ENCODE measurements at places on chromosomes 7 and 10.

- no peak for DNase-seq
These were observed 13.4 kb downstream of the WDR86 start for GRCh38 chr7:151396328-151396970.

DNA sequence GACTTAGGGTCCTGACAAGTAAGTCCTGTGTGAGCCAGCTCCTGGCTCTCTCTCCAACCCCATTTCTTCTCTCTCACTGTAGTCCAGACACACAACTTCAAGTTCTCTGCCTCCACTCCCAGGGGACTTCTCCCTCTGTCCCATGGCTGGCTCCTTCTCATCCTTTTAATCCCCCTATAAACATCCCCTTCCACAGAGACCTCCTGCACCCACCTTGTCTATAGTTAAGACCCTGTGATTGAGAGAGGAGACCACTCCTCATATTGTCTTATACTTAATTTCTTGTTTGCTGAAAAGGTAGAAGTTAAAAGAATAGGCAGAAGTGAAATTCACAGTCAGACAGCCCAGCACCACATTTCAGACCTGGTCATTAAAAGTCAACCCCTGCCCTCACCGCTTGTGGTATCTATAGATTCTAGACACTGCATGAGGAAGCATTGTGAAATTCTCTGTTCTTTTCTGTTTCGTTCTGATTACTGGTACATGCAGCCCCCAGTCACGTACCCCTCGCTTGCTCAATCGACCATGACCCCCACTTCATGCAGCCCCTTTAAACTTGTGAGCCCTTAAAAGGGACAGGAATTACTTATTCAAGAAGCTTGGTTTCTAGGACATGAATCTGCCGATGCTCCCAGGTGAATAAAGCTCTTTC lies 125.6 kb upstream of the FRMD4A start:
- DNase-seq: no peak

DNA sequence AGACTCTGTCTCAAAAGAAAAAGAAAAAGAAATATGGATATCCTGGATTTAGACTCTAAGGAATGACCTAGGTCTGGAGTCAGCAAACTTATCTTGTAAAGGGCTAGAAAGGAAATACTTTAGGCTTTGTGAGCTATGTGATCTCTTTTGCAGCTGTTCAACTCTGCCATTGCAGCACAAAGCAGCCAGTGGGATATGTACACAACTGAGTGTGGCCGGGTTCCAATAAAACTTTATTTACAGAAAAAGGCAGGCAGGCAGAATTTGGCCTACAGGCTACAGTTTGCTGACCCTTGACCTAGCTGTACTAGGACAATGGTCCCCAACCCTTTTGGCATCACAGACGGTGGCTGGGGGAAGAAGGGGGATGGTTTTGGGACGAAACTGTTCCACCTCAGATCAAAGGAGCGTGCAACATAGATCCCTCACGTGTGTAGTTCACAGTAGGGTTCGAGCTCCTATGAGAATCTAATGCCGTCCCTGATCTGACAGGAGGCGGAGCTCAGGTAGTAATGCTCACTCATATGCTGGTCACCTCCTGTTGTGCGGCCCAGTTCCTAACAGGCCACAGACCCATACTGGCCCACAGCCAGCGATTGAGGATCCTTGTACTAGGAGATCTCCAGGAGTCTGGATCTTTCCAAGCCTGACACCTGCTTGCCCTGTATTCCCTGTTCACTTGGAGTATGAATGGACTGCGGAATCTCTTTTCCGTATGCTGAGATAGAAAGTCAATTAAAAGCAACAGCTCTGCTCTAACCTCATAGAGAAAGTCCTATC lies 63.0 kb downstream of the CUL1 start:
- DNase-seq: no peak

GRCh38 chr7:154767142-154767541 lies 235.8 kb downstream of the PAXIP1 start:
- DNase-seq: no peak

- DNase-seq: no peak
These were observed 13.1 kb downstream of the ATOH7 start for GRCh38 chr10:68218786-68219185.

DNA sequence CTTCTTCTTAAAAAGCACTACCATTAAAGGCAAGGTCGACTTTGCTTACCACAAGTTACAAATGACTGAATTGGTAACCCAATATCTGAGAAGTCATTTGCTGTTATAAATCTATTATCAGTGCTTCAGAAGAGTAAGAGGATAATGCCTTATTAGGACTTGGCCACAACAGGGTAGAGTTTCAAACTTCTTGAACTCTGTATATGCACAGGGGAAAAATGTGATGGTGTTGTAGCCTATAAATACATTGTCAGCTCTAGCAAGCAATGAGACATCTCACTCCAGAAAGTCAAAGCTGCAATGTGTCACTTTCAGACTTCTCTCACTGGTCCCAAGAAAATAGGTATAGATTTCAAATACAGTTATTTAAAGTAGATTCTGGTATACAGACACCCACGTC lies 9.3 kb downstream of the TFEC start:
- DNase-seq: no peak

GRCh38 chr7:22726345-22726906 lies 574 bp upstream of the IL6 start:
- DNase-seq: peak; percentile 51

DNA sequence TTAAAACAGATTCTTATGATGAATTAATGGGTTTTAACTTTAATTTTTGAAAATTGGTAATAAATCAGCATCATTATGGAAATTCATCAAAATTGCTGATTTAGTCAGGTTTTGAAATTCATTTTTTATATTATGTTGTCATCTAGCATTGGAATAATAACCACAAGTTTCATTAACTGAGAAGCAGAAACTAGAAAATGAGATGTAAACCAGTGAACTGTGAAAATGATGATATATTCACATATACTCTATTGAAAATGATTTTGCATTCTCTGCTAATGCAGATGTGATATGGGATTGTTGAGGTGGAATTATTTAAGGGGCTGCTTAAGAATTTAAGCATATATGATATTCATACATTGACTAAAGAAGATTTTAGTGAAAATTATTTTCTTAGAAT lies 316.1 kb upstream of the FZD1 start:
- no peak for DNase-seq

- DNase-seq: no peak
These were observed 55.3 kb upstream of the ZNF438 start for GRCh38 chr10:31087011-31087410.

DNA sequence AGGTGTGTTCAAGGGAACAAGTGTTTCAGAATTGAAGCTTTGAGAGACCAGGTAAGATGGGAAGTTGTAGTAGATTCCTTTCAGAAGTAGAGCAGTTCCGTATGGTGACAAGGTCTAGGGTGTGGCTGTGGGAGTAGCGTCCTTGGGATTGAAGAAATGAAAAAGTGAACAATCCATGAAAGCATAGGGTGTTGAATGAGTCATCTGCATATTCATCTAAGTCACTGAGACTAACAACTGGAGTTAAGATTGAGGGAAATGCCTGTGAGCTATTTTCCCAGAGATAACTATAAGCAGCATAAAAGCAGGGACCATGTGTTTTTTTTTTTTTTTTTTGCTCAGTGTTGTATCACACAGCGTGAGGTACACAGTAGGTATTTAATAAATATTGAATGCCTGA lies 134.8 kb downstream of the PHTF2 start:
- no peak for DNase-seq

- DNase-seq: no peak
These were observed 110.5 kb upstream of the GPR26 start for GRCh38 chr10:123555616-123556015.

- DNase-seq: no peak
These were observed 115.2 kb upstream of the ZNF32 start for GRCh38 chr10:43763846-43764245.
